ENCODE measurements at places on chromosomes 2 and 18.
A peak's percentile ranks its signal among the peaks of the same experiment; 100 is the strongest.

GRCh38 chr2:8310557-8311455, 371.1 kb upstream of the ID2 start:
- peak; percentile 89 for DNase-seq

GRCh38 chr18:76860411-76860810, 38.1 kb downstream of the ZNF236 start:
- DNase-seq = no peak

GRCh38 chr2:171069286-171069956, 91.3 kb downstream of the TLK1 start:
- no peak for DNase-seq

DNA sequence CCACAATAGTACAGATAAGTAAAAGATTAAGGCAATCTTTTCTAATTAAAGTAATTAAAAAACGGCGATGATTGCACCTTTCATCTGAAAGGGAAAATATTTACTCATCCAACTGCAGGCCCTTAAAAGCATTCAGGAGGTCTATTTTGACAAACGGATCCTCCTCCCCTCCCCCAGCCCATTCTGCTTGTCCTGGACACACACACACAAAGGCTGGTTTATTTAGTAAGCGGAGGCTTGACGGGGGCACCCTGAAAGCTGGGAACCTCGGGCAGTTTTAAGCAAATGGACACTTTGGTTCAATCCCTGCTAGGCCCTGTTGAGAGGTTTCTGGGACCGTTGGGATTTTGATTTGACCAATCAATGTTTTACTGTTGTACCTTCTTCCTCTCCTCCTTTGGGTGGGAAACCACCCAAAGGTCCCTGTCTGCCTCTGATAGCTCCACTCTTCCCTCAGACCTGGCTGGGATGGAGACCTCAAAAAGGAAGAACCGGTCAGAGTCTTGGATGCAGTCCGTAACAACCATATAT, 135.8 kb upstream of the HAAO start:
- DNase-seq = no peak

DNA sequence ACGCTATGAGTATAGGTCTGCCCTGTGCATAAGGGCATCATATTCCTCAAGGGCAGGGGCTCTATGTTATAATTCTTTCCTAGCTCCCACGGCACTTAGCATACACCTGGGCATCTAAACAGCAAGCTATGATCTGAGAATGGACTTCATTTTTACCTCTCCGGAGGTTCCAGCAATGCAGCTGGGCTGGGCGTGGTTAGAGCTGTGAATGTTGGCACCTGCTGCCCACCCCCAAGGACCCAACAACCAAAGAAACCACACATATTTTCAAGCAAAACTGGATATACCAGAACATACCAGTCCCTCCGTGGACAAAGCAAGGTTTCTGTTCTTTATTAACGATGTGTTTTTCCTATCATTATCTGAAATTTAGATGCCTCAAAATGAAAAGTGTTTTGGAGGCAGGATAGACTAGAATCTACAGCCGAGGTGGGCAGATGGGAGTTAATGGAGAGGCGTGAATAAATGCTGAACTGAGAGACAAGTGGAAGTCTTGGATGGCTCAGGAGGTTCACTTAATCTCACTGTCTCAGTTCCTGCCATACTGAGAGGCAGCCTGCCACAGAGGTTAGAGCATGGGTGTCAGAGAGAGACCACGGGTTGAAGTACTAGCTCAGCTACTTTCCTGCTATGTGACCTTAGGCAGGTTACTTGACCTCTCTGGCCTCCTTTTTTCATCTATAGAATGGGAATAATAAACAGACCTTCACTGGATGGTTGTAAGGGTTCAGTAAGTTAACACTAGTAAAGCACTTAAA, 186.6 kb upstream of the SMAD2 start:
- DNase-seq = no peak

DNA sequence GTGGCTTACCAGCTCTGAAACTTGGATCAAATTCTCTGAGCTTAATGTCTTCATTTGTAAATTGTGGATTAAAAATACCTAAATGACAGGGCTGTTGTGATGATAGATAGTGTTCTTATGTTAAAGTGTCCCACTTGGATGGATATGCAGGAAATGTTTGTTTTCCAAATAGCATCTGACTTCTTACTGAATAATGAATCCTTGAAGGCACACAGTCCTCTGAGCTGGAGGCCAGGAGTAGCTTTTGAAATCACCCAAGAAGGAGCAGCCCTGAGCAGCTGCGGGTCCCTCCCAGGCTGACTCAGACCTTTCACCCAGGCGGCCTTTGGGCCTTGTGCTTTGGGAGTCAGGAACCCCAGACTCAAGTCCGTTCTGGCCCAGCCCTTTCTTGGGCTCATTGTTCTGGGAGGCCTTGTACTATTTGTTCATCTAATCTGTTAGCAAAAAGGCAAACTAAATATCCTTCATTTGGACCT, 173.0 kb upstream of the GATA6 start:
- DNase-seq = no peak

DNA sequence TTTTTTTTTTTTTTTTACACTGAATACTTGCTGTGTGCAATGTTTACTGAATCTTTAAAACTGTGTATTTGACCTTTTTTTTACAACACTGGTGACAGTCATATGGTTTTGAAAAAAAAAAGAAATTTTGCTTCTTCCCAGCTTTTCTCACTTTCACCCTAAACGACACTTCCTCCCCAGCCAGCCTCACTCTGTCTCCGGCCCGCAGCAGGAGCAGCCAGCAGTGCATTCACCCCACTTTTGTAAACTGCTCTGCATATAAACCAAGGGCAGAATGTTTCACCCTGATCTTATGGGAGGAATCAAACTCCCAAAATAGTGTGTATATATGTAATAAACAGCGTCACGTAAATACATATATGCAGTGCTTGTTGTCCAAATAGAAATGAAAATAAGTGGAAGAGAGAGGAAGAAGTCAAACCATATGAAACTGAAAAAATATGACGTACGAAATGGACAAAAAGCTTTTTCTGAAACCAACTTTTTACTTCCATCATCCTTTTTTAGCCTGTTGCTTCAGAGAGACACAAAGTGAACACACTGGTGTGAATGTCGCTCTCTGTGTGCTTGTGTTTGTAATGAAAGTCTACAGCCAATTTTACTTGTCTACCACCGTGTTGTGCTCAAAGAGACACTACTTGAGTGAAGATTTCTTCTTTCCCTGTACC, 54.2 kb downstream of the ZCCHC2 start:
- peak; percentile 37 for DNase-seq

Measured in inflammatory macrophage (primary cell).